NCI-H1436 treated with DMSO at 0.1 percent for 48 hours (cell line): ENCODE measurements at places on chromosomes 2 and 18.

DNA sequence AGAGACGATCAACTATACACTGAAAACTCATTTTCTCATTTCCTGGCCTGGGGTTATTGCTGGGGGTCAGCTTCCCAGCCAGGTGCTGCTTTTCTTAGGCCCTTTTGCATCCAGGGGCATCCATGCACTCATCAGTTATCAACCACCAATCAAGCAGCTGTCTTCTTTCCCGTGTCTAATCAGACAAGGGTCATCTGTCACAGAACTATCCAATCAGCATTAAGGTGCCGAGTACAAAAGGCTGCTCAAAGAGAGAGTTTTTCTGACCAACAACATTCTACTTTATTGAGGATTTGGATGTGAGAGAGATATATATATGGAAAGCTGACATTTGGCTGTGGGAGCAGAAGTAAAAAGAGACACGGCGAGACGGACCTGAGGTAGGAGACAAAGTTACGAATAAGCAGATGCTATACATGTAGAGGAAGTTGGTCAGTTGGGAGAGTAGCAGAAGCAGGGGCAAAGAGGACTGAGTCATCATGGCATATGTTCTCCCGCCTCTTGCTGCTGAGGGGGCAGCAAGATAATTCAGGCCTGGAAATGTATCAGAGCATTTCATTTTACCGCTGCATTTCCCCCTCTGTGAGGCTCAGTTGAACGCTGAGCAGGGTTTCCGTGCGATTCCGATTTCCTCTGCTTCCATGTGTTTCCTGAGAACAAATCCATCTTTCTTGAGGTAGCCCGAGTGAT lies 129.3 kb downstream of the NUP35 start:
- no peak for DNase-seq

DNA sequence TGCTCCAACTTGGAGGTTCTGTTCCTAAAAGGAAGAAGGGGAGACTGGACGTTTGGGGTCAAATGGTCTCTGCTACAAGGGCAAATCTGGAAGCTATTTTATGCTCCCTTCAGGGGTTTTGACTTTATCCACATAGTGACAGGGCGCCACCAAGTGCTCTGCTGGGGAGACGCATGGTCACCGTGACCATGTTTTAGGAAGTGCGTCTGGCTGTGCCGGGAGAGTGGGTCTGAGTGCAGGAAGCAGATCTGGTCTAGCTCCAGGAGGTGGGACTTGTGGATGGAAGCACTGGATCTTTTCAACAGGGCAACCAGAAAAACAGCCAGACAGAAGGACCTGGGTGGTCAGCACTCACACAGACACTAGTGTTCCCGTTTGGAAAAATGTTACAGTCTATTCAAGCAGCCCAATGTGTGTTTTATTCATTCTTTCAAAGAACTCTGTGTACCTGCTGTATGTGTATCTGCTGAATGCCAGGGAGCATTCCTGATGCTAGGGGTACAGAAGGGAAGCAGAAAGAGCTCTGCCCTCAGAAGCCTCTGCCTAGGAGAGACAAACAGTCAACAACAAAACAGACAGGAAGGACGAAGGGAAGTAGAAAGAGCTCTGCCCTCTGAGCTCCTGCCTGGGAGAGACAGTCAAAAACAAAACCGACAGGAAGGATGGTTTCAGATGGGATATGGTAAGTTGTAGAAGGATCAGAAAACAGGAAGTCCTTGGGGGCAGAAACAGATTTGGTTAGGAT lies 14.3 kb downstream of the IMPA2 start:
- no peak for DNase-seq

DNA sequence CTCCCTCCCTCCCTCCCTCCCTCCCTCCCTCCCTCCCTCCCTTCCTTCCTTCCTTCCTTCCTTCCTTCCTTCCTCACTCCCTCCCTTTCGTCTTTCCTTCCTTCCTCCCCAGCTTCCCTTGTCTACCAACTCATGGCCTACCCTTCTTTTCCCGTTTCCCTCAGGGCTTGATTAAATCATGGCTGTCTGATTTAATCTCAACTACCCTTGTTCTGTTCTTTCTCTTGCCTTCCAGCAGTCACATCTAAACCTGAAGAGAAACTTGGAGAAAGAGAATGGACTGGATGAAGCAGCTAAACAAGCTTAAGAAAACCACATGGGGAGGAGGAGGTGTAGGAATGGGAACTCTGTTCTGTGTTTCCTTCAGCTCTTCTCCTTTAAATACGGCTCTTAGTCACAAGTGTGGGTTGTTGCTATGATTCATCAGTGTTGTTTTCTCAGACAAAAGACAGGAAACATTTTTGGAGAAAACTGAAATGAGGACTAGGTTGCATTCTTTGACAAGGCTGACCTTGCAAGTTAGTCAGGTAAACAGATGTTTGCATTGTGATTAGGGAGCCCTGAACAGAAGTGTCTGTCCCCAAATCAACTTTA lies 177.9 kb downstream of the LRRTM1 start:
- no peak for DNase-seq

- no peak for DNase-seq
These were observed 155.9 kb downstream of the LAMA3 start for GRCh38 chr18:23844991-23845680.

- DNase-seq, result no peak
These were observed 67.5 kb downstream of the GALNT13 start for GRCh38 chr2:153939124-153939796.

GRCh38 chr2:226883296-226883795 lies 47.5 kb downstream of the RHBDD1 start:
- DNase-seq, result no peak
